Peyer's patch (tissue), 4 donors: ENCODE measurements at places on chromosomes 5 and 9. TPM values are rescaled to one million over a fixed set of nuclear protein-coding genes. Genes with fewer than 3 reads are reported as not detected.

Gene MED10
- total RNA-seq = 20.8 TPM

Gene PCDHA6
- not detected for total RNA-seq

Gene OR1Q1
- not detected for total RNA-seq

Gene TSSK1B
- total RNA-seq = not detected

Gene PRRX2
- total RNA-seq = not detected

Gene PCDHGA6
- total RNA-seq = 4.1 TPM

Gene COL15A1
- 2.9 TPM for total RNA-seq

Gene LPAR1
- 25.0 TPM for total RNA-seq

Gene ATG10
- total RNA-seq = 3.9 TPM

Gene VLDLR
- not detected for total RNA-seq

Gene C1QTNF3
- 7.2 TPM for total RNA-seq

Gene ANKRD34B
- not detected for total RNA-seq

Gene LHFPL2
- 49.4 TPM for total RNA-seq

Gene GPR150
- not detected for total RNA-seq

Gene RNF183
- total RNA-seq = 0.35 TPM

Gene OTULINL
- 32.1 TPM for total RNA-seq

Gene SMIM33
- total RNA-seq = 1.7 TPM

Gene LIFR
- 10.7 TPM for total RNA-seq

Gene ERGIC1
- total RNA-seq = 137 TPM

Gene MEIKIN
- not detected for total RNA-seq

Gene SAXO1
- not detected for total RNA-seq

Gene MEGF10
- not detected for total RNA-seq

Gene AUH
- 37.1 TPM for total RNA-seq

Gene IQGAP2
- total RNA-seq = 58.6 TPM

Gene PCDHA9
- total RNA-seq = not detected

Gene GAPVD1
- 78.2 TPM for total RNA-seq

Gene IL13
- not detected for total RNA-seq

Gene GLRA1
- not detected for total RNA-seq

Gene RXFP3
- total RNA-seq = not detected

Gene RXRA
- total RNA-seq = 74.6 TPM

Gene SLC25A48
- 8.3 TPM for total RNA-seq

Gene PCDHGA7
- total RNA-seq = 0.35 TPM

Gene IL5
- not detected for total RNA-seq

Gene GRPEL2
- 6.3 TPM for total RNA-seq
